ENCODE measurements at places on chromosomes 4 and X.

- DNase-seq, result no peak
Measured at GRCh38 chr4:108512615-108513505, 107.5 kb upstream of the RPL34 start.

- DNase-seq, result no peak
Measured at GRCh38 chrX:25004485-25005032, 11.2 kb downstream of the ARX start.

DNA sequence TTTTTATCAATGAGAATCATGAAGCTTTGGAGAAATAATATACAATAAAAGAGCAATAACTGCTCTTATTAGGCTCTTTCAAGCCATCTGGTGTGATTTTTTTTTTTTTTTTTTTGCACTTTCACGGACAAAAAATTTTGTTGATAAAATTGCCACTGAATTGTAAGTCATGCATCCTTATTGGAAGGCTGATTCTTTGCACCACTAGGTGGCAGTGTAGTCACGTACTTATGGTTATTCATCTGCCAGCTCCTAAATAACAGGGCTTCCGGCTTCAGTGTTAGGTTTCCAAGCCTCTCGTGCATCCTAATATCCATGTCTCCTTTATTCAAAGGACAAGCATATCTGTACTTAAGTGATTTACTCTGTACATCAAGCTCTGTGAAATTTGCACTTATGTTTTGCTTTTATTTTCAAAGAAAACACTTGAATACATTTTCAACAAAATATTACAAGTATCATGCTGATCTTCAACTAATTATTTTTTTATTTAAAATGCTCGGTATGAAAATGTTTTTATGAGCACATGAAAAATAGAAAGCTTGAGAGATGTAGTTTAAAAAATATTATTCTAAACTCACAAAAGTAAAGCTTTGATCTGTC lies 1578.3 kb upstream of the TENM3 start:
- peak; percentile 19 for DNase-seq

DNA sequence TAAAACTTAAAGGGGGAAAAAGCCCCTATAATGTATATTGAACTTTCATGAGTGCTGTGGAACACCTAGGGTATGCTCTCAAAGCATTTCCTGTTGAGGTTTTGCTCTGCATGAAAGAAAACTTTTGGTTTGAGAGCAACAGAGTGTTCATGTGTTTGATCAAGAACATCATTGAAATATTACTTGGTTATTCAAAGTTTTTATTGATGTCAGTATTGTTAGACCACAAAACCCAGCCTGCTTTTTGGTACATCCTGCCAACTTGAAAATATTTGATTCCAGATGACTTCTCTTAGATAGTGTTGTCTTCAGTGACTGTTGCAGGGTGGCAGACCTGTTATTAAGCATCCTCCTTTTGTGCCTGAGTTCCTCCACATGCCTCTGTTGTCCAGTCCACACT lies 68.0 kb downstream of the N4BP2 start:
- no peak for DNase-seq

DNA sequence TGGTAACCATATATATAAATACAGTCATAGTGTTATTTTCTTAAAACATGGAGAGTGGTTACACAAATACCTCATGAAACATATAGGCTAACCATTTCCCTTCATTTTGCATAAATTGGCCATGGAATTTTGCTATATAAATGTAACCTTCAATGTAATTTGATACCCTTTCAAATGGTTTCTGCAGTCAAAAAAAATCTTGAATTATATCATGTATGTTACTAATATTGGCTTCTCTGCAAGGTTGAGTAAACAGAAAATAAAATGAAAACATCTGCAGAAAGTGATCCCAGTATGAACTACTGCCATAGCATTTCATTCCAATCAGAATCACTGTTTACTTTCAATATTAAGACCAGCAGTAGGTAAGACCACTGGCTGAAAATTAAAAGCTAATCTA lies 1165.9 kb upstream of the TENM3 start:
- no peak for DNase-seq

- DNase-seq, result no peak
Measured at GRCh38 chr4:8585721-8586212, 5.6 kb downstream of the GPR78 start.

- no peak for DNase-seq
Measured at GRCh38 chr4:38313999-38314561, 349.9 kb upstream of the KLF3 start.

GRCh38 chr4:81883530-81884450 lies 412.1 kb upstream of the RASGEF1B start:
- DNase-seq, result no peak

GRCh38 chrX:154398668-154399526 lies 720 bp downstream of the RPL10 start:
- DNase-seq, result peak; percentile 59

DNA sequence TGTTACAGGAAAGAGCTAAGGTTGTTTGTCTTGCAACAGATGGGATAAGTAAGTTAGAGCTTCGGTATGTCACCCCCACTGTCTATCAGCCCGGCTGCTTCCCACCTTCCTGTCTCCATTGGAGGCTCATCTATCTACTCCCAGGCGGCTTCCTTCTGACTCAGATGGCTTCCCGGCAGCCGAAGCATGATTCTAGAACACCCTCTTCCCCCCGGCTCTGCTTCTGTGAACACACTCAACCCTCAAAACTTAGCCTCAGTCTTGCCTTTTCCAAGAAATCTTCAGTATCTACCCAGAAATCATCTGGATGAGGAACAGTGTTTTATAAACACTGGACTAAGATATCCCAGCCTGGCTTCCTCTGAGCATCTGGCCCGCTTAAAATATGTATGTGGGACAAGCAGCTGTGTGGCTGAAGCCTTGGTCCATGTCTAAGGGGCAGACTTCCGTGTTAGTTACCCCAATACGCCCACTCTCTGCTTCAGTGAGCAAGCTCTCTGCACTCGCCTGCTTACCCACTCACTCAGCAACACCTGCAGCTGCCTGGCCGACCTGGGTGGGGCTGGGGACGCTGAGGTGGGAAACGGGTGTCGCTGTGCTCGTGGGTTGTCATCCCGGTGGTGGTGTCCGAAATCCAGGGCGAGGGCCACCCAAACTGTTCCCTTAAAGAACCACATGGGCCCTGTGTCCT lies 12.0 kb upstream of the SLC2A9 start:
- no peak for DNase-seq

DNA sequence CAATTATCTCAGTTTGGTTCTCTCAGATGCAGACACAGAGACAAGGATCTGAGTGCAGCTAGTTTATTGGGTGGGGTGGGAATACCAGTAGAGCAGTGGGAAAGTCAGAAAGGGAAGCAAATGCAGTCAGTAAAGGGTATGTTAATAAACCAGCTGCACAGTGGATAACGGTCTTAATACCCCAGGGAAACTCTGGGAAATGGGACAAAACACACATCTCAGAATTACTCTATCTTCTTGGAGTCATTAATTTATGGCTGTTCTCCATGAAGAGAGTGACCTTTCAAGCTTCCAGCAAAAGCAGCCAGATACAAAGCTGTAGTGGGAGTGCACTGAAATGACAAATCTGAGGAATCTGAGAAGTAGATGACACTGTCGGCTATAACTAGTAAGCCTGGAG lies 73.3 kb upstream of the NALF2 start:
- no peak for DNase-seq

GRCh38 chr4:118968813-118969212 lies 80.2 kb downstream of the SYNPO2 start:
- no peak for DNase-seq

GRCh38 chrX:30865015-30865414 lies 24.0 kb downstream of the TAB3 start:
- no peak for DNase-seq

GRCh38 chr4:188439641-188440311 lies 300.5 kb downstream of the TRIML1 start:
- DNase-seq, result no peak

DNA sequence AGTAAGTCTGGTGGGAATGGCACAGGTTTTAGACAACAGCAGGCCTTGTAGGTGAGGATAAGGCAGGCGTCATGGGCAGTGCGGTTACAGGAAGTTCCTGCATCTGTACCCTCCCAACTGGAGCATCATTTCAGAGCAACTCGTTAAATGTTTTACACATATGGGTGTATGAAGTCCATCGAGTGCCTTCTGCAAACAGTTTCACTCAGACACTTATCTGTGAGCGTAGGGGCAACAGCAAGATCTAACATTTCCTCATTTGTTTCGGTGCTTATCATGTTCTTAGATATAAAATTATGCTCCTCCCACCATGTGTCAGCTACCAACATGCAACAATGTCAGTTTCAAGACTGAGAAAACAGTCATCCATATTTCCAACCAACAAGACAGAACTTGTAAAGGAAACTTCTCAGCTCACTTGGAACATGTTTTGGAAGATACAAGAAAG lies 69.9 kb downstream of the ELOVL6 start:
- DNase-seq, result no peak

GRCh38 chr4:40656201-40656863 lies 26.7 kb upstream of the RBM47 start:
- no peak for DNase-seq

- no peak for DNase-seq
Measured at GRCh38 chrX:106928227-106928626, 8.0 kb downstream of the CLDN2 start.

DNA sequence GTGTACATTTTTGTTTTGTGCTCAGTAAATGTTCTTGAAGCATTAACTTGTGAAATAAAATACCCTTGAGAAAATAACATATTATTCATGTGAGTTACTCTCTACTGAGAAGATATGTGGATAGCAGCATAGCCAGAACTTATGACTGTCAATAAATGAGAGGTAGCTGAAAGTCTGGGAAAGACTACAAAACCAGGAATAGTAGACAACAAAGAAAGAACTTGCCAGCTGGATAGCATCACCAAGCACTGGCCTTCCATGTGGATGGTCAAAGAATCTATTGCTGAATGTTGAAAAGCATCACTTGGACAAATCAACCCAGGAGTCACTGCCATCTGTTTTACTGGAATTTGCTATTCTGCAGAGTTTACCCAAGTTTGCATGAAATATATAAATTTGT lies 650.0 kb upstream of the HTR2C start:
- no peak for DNase-seq

DNA sequence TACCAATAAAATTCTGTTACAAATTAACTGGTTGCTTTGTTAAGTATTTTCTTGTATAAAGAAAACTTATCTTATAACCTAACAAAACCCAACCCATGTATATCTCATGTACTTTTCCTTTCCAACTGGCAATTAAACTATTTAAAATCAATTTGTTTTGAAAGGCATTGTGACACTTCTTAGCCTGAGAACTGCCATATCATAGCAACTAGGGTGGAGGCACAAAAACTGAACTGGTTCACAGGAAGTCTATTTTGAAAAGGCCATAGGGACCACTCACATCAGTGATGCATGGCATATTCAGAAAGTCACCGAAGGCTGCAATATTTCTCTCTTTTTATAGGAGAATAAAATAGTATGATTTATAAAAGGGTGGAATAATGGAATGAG lies 40.5 kb upstream of the ARSJ start:
- DNase-seq, result no peak

DNA sequence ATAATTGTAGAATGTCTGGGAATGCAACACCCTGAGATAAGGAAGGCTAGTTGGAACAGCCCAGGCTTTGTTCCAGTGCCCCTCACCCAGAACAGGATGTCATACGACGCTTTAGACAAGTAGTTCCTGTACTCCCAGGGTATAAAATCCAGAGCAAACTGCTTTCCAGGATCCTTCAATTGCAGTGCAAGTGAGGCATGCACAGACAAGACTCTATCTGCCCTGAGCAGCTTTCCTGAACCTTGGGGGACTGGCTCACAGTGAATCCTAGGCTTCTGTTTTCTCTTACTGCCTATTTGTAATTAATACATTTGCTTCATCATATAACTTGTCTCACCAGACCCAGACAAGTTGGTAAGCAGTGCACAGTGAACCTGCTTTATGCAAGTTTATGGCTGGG lies 48.4 kb upstream of the IL9R start:
- DNase-seq, result no peak

DNA sequence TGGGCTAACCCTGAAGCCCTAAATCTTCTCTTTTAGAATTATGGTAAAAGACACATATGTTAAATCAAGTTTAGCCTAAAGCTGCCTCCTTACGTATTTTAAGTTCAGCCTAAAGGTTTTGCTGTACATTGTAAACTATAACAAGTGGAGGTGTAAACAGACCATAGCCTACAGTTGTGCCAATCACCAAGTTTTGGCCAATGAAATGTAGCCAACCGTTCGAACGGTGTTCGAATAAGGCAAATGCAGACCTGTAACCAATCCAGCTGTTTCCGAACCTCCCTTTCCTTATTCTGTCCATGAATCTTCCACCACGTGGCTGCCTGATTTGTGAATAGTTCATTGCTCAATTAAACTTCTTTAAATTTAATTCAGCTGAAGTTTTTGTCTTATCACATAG lies 52.1 kb upstream of the TBC1D9 start:
- DNase-seq, result no peak

DNA sequence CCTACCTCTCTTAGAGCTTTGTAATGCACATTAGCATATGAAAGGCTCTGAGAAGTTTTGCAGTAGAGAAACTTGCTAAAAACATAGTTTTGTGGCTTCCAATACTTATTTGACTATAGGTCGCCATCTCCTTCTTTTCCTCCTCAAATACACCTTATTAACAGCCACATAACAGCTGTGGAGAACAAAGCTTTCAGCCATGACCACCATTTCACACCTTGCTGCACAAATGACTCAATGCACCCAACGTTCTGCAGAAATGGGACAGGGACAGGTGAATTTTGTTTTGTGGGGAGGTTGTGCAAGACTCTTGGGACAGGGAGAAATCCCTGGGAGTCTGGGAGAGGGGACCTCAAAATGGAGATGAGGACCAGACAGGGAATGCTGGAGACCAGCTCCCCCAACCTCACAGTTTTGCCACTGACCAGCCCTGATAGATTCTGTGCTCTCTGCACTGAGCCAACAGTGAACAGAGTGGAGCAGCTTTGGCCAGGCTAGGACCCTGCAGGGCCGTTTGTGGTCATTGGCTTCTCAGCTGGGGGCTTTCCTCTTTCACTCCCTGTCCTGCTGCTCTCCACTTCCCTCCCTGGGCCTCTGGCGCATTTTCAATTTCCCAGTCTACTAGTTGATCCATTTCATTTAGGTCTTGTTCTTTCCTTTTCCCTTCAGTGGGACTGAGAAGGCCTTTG lies 16.6 kb downstream of the FRMPD3 start:
- DNase-seq, result no peak

GRCh38 chr4:132238697-132239096 lies 910.4 kb upstream of the PCDH10 start:
- DNase-seq, result no peak

DNA sequence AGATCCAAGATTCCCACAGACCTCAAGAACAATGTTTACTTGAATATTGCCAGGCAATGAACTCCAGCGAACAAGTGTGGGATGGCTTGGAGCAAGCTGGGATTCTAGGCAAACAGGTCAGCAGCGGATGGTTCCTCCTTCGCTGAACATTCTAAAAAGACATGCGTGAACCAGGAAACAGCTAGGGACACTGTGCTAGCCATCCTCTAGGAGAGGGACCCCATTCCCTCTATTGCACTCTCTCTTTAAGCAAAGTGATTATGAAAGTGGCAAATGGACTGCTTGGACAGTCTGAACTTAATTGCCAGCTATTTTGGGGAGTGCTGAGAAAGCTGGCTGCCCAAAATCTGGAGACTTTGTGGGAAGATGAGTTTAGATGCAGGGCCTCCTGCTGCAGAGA lies 29.9 kb upstream of the TEC start:
- no peak for DNase-seq
